ENCODE measurements at places on chromosomes 5 and 9. TPM values are rescaled to one million over a fixed set of nuclear protein-coding genes. Genes with fewer than 3 reads are reported as not detected.

CDX1 gene
- not detected for total RNA-seq

TYRP1 gene
- total RNA-seq, result not detected

MELK gene
- total RNA-seq, result 71.3 TPM

TEK gene
- total RNA-seq, result 0.06 TPM

SHISAL2B gene
- total RNA-seq, result not detected

CATSPER3 gene
- total RNA-seq, result 0.40 TPM

CCL27 gene
- not detected for total RNA-seq

NR4A3 gene
- total RNA-seq, result 2.1 TPM

SHOC1 gene
- total RNA-seq, result not detected

IFNA21 gene
- total RNA-seq, result not detected

ENTREP1 gene
- 0.43 TPM for total RNA-seq

Data from A549 treated with CORT108297 at 1 μM for 4 hours (cell line).